ENCODE measurements at places on chromosomes 13 and 19. TPM values are rescaled to one million over a fixed set of nuclear protein-coding genes. Genes with fewer than 3 reads are reported as not detected.

WDR88 gene
- total RNA-seq = not detected

C2CD4C gene
- total RNA-seq = 0.60 TPM

CEACAM7 gene
- not detected for total RNA-seq

DNA sequence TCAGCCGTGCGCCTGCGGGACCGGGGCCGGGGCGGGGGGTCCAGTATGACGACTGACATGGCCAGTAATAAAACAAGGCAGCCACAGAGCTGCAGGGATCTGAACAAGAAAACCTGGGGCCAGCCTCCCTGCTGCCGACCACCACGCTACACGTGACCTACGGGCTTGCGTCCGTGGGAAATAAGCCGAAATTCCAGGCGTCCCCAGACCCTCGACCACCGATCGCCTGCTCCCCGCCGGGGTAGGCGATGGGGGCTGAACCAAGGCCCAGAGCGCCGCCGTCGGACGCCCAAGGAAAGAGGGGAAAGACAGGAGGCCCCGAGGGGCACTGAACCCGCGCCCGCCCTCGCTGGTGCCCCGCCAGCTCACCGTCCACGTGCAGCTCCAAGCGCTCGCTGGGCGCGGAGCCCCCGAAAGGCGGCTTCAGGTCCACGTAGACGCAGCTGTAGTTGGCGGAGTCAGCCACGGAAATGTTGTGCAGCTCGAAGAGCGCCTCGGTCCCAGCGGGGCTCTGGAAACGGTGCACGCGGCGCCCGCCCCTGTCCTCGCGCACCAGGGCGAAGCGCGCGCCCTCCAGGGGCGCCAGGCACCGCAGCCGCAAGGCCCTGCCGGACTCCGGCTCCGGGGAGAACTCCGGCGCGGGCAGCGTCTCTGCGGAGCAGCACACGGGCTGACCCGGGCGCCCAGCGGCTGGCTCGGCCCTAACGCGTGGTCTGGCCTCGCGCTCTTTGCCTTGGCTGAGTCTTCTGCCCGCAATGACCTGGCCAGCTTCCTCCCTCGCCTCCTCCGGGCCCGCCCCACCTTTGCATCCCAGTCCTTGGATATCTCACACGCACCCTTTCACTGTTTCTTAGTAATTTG lies 3.1 kb downstream of the A1BG start:
- no peak for DNase-seq

GRCh38 chr19:38528213-38528755 lies 89.5 kb downstream of the MAP4K1 start:
- no peak for DNase-seq

GRCh38 chr19:5122121-5122400 lies 153.1 kb downstream of the KDM4B start:
- DNase-seq = no peak

DNA sequence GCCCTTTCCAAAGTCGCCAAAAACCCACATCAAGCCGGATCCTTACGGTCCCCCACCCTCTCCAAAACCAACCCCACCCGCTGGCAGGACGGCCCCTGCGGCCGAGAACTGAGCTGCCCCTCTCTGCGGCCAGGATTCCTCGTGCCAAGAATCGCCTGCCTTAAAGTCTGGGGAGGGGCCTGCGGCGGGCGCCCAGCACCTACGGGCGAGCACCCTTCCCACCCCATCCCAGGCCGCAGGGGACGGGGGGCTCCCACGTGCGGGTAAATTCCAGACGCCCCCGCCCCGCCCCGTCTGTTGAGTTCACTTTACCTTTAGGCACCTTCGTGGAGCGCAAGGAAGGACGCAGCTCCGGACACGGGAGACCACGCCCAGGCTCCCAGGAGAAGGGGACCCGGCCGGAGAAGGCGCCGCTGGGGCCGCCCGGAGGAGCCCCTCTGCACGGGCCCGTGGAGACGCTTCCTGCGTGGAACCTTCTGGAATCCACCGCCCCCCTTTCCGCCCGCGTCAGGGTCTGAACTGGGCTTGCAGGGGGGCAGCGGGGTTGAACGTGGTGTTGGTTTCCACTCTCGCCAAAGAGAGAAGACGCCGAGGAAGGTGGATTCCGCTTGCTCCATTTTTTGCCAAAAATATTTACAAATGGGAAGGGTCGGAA lies 22.8 kb downstream of the ONECUT3 start:
- no peak for DNase-seq

DNA sequence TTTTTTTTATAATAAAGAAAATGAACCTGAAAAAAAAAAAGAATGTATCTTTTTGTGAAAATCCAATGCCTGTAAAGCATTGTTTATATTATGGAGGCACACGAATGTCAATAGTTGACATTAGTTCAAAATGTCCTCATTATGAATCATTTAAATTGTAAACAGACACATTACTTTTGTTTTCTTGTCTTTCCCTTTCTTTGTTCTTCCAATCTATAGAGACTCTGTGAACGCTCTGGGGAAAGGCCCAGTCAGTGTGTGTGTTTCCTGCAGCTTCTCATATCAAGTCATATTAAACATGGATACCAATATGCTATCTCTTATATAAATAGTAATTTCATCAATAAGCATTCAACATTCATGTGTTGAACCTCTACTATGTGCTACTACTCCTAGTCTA lies 193.1 kb downstream of the KCTD12 start:
- DNase-seq = no peak

DNA sequence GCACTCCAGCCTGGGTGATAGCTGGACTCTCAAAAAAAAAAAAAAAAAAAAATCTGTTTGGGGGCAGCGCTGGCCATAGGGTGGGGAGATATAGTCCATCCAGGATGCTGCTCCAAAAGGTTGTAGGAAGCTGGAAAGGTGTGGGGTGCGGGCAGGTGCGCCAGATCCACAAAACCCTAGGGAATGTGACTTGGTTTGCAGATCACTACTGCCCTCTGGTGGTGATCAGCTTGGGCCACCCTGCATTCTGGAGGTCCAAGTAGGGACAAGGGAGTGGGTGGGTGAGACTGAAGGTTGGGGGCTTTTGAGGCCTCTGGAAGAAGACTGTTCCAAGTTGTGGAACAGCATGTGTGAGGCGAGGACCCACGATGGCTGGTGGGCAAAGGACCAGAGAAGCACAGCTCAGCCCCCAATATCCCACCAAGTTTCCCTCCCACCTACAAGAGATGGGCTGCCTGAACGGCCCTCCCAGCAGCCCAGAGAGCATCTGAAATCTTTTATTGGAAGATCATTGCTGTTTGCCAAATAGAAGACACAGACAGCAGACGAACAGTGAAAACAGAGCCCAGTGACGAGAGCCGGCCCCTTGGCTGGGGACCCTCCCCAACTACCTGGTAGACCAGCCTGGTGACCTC lies 10.4 kb upstream of the TYK2 start:
- DNase-seq = peak; percentile 57

DNA sequence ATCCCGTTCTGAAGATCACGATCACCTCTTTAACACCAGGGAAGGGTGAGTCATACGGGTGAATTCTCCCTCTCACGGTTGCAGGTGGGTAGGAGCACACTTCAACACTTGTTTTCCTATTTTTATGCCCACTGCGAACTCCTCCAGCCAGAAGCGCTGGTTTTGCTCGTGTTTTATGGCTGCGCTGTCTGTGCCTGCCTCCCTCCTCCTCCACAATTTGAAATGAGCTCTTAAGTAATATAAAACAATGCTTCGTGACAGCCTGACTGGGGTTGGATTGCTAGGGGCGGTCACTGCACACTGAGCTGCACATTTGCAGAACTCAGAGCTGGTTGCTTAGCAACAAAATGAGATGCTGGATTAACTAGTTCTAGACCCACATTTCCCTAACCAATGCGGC lies 12.9 kb downstream of the CCDC70 start:
- no peak for DNase-seq

DNA sequence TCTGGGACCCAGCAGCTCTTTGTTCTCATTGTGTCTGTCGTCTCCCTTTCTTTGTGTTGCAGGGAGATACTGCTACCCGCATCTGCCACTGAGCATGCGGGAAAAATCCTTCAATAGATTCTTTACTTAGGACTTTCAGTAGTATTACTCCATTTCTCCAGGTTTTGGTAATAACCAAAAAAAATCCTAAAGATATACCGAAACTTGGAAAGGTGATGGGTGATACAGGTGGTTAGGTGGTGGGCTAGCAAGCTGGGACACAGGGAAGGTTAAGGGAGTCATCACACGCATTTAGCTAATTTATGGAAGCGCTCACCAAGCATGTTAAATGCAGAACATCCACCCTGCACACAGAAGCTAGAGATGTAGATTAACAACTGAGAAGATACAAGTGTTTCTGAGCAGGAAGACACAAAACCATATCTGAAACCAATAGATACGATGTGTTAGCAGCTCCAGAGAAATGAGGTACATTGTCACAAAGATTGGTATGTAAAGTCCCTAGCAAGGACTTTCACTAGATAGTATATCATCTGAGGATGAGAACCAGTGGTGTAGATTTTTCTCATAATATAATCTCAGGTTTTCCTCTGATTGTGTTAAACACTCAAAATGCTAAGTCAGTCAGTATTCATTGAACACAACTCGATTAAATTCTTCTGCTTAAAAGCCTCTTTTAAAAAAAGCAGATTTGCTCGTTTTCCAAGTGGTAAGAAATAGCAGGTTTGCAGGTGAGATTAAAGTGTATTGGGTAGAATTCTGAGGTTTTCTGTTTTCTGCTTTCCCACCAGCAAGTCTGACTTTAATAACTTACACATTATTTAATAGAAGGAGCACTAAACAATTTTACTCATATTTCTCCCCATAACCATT lies 1.2 kb upstream of the SLAIN1 start:
- DNase-seq = no peak

- DNase-seq = no peak
Observed at GRCh38 chr13:111650626-111651025, 330.2 kb downstream of the TEX29 start.
